ENCODE measurements at places on chromosomes 2 and 18.

- no peak for DNase-seq
Observed at GRCh38 chr2:120285056-120285455, 32.4 kb downstream of the RALB start.

DNA sequence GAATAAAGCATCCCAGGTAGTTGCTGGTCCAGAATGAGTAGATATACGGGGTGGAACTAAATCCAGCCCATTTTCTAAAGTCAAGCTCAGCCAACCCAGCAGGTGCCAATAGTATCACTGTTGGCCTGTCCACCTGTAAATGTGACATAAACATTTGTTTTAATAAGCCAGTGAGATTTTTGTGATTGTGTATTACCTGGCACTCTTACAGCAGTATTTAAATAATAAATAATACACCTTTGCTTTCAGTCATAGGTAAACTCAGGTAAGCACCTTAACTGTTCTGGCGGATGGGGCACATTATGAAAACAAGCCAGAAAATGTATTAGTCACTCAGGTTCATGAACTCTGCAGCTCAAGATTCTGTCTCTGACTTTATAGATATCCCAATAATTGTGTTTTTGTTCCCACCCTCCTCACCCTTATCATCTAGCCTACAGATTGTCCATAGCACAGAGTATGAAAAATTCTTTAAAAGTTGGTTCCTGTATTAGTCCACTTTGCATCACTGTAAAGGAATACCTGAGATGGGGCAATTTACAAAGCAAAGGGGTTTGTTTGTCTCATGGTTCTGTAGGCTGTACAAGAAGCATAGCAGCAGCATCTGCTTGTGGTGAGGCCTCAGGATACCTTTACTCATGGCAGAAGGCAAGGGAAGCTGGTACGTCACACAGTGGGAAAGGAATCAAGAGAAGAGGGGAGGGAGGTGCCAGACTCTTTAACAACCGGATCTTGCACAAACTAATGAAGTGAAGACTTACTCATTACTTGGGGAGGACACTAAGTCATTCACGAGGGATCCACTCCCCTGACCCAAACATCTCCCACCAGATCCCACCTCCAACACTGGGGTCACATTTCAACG lies 73.0 kb upstream of the CYRIA start:
- DNase-seq, result no peak

- no peak for DNase-seq
Observed at GRCh38 chr2:218320704-218321336, 28.5 kb upstream of the TMBIM1 start.

GRCh38 chr18:24567199-24567598 lies 106.8 kb downstream of the HRH4 start:
- no peak for DNase-seq

GRCh38 chr2:103780088-103780702 lies 1018.4 kb downstream of the TMEM182 start:
- no peak for DNase-seq

DNA sequence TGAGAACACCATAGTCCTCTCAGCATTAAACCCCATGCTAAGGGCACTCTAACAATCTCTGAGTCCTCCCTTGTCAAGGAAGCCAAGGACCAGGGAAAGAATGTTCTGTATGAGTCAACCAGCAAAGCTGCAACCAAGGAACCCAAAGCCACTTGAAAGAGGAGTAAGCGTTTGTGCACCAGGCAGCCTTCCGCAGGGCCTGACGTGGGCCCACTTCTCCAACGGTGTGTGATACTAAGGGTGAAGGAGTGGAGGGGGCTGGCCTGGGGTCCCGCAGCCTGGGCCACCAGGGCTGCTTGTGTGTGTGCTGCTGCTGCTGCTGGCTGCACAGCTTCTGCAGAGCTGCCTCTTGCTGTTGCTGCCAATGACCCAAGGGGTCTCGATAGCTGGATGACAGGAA lies 30.1 kb upstream of the GALNT14 start:
- no peak for DNase-seq

GRCh38 chr2:172735582-172736423 lies at the start of gene RAPGEF4:
TSS of gene RAPGEF4 (plus strand) at chr2:172735845. CDS start at chr2:172735984, 139 bp downstream.
- no peak for DNase-seq

- no peak for DNase-seq
Observed at GRCh38 chr2:232316461-232317330, 61.9 kb upstream of the ALPP start.

DNA sequence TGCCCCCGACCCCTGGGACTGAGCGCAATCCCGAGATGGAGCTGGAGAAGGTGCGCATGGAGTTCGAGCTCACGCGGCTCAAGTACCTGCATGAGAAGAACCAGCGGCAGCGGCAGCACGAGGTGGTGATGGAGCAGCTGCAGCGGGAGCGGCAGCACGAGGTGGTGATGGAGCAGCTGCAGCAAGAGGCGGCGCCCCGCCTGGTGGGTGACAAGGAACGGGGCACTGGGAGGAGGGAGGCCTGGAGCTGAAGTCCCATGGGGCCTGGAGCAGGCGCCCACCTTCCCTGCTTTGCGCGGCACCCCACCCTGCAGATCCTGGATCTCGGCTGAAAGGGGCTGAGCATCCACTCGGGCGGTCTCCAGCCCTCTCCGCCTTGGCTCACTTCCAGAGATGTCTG lies 1.2 kb downstream of the TMEM247 start:
- no peak for DNase-seq

- DNase-seq, result peak; percentile 26
Observed at GRCh38 chr2:75053484-75054112, 95.2 kb downstream of the POLE4 start.

DNA sequence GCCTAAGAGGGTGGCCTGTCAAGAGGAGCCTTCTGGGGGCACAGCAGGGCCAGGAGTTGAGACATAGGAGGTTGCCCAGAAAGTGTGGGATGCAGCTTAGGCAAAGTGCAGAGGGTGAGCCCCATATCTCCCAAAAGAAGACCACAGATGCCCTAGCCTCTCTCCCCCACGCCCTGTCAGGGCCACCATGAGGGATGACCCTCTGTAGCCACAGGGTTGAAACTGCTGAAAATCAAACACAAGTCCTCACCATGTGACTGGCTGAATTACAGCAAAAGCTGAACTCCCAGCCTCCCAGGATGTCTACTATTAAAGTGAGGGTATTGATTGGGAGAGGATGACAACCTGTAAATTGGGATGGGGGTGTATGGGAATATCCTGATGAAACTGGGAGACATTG lies 37.4 kb upstream of the ARHGEF4 start:
- DNase-seq, result no peak

GRCh38 chr18:12838178-12838634 lies 45.8 kb downstream of the PTPN2 start:
- peak; percentile 53 for DNase-seq

- DNase-seq, result no peak
Observed at GRCh38 chr2:137252934-137253333, 487.6 kb downstream of the THSD7B start.

GRCh38 chr18:75218065-75218923 lies 7.7 kb downstream of the TSHZ1 start:
- DNase-seq, result no peak

GRCh38 chr18:51097021-51097822 lies 67.2 kb downstream of the SMAD4 start:
- no peak for DNase-seq

- DNase-seq, result no peak
Observed at GRCh38 chr2:234364661-234365060, 132.2 kb downstream of the ARL4C start.

DNA sequence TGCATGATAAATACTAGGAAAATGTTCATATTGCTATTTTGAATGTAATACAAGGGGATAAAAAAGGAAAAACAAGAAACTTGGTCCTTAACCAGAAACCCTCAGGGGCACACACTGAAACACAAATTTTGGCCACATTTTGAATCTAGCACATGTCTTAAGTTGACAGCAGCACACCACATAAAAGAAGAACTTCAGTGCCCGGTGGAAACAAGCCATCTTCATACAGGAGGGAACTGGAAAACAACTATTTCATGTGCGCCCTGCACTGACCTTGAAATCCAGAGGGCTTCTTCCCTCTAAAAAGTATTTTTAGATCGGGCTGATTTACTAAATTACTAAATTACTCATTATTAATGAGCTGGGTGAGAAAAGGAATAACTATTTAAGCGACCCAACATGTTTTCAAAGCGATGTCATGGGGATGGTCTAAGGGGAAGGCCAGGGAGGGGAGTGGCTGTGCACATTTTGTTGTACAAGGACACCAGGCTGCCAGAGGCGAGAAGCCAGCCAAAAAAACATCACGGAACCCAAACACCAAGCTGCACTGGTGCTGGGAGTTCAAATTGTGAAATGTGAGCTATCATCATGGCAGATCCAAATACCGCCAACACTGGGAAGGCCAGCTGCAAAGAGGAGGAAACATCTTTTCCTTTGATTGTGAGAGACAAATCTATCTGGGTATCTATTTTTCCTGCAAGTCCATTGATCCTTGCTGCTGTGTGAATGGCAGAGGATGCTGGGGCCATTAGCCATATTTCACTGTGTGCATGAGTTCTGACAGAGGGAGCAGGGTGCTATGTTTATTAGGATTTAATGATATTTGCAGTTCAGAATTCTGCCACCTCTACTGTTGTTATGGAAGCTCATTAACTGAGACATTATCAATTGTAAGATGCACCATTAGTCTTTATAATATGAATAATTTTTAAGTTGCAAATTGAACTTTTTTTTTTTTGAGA lies 150.7 kb upstream of the LMAN1 start:
- no peak for DNase-seq

GRCh38 chr18:80104364-80104779 lies 4.7 kb upstream of the ADNP2 start:
- DNase-seq, result no peak

- DNase-seq, result no peak
Observed at GRCh38 chr2:28527196-28527595, 31.3 kb downstream of the PLB1 start.

DNA sequence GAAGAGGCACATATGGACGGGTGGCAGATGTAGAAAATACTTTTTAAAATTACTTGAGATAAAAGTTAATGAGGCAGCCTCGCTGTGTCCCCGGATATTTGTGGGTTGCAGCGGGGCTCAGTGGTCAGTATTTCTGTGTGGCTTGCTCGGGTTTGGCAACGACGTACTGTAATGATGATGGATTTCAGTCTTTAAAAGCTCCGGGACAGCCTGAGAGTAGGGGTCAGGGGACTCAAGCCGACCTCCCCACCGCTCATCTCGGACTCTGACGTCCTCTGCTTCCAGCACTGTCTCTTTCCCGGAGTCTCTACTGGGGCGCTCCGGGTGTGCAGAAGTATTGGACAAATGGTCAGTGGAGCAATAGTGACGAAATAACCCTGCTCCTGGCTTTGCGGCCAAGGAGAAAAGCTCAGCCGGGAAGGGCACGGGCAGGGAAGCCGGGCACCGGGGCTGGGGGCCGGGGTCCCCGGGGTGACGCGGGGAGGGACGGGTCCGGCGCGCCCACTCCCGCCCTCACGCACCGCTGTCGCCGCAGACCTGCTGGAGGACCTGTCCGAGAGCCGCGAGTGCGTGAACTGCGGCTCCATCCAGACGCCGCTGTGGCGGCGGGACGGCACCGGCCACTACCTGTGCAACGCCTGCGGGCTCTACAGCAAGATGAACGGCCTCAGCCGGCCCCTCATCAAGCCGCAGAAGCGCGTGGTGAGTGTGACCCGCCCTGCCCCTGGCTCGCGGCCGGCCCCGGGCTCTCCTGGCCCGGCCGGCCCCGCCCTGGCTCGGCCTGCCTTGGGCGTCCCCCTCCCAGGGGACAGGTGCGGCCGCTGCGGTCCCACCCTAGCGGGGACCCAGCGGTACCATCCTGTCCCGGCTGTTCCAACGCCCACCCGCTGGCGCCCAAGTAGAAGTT lies 7.3 kb downstream of the GATA6 start:
- no peak for DNase-seq

- DNase-seq, result no peak
Observed at GRCh38 chr2:193076995-193077394, 882.3 kb upstream of the TMEFF2 start.

GRCh38 chr2:121451398-121451797 lies 79.3 kb upstream of the RNU4ATAC start:
- no peak for DNase-seq

DNA sequence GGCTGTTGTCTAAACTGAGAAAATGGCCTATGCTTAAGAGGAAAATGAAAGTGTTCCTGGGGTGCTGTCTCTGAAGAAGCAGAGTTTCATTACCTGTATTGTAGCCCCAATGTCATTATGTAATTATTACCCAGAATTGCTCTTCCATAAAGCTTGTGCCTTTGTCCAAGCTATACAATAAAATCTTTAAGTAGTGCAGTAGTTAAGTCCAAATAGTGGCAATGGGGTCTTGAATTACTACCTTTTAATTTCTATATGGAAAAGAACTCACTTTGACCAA lies 13.8 kb upstream of the ALLC start:
- no peak for DNase-seq

GRCh38 chr2:98308068-98308467 lies 38.2 kb upstream of the CNGA3 start:
- DNase-seq, result no peak

DNA sequence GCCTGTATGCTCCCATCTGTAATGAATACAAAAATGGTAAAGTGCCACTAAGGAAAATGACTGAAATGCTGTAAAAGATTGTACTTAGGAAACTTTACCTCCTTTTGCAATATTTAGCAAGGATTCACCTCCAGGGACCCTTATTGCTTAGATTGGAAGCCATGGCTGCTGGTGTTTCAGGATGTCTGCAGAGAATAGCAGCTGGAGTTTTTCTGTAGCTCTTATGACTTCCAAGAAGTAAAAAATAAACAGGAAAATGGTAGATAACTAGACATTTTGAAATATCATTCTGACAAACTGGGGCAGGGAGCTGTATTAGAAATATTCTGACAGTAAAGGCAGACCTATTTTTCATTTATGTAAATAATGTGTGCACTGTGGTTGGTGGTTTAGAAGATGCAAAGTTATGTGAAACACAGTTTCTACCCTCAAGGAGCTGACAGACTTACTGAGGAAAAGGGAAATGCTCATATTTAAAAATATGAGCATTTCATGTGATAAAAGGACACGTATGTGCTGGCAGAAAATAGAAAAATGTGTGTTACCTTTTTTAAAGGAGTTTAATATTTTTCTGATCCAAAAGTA lies 224.9 kb upstream of the BOD1L2 start:
- no peak for DNase-seq

DNA sequence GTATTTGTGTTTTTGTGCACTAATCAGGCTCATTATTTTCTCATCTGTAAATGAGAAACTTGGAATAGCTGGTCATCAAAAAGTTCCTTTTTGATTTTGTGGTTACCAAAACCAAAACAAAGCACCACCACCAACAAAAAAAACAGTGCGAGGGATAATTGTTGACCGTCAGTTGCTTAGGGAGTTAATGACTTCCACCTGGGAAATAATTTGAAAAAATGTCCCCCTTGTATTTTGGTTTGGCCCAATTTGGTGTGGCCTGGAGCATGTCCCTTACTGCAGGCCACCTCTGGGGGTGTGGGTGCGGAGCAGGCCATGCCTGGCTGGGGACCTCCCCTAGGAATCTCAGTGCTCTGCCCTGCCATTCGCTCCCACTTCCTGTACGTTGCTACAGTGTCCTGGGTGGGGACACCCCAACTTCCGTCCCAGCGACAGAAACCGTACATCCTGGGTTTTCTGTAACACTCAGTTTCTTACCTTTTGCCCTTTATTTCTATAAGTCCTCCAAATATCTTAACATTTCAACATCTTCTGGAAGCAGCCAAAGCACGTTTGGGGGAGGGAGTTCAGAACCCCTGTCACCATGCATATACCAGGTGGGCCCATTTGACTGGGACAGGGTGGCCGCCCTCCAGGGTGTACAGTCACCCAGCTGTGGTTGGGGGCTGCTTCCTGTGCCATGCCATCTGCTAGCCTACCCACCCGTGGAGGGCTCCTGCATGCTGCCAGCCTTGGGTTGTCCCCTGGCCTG lies 31.3 kb downstream of the NCK2 start:
- no peak for DNase-seq

- no peak for DNase-seq
Observed at GRCh38 chr2:108978709-108979111, 10.3 kb downstream of the EDAR start.
